ENCODE measurements at places on chromosomes 7 and 10.

DNA sequence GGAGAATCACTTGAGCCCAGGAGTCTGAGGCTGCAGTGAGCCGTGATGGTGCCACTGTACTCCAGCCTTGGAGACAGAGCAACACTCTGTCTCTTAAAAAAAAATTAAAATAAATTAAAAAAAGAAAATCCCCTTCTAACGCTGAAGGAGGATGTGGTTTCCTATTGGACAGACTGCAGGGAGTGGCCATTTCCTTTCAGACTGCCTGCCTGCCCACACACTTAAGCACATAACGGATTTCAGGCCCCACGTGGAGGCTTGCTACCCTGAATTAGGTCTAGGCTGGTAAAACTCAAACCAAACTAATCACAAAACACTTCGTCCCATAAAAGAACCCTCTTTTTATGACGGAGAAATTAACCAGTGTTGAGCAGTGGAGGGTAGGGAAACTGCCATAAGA lies 34.0 kb downstream of the GATA3 start:
- no peak for DNase-seq

DNA sequence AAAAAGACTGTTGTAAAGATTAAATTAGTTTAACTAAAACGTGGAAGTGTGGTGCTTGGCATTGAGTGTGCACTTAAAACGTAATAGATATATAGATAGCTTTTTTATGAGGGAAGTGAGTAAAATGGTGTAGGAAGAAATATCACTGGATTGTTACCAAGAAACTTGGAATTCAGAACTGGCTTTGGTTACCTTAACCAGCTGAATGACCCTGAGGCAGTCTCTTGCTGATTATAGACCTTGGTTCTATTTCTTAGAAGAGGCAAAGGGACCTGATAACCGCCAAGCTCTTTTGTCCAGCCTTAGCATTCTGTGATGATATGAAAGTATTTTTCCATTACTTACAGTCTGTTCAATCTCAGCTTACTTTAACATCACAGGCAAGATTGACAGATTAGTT lies 3.8 kb downstream of the REEP3 start:
- no peak for DNase-seq

GRCh38 chr10:131560166-131560565 lies 248.6 kb upstream of the TCERG1L start:
- no peak for DNase-seq

DNA sequence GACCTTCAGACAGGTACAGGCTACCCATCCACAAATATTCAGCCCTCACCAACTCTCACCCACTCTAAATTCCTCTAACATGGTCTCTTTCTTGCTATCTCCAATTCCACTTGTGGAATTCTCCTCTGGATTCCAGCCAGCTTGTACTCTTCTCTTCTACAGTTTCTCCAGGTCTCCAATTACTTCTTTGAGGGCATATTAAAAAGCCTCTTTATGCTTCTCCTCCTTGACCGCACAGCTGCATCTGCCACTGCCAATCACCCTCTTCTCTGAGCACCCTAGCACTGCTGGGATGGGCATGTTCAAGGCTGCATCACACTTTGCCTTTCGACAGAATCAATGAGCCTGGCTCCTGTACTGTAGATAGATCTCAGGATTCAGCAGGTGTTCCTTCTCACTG lies 101.5 kb upstream of the ANKRD1 start:
- no peak for DNase-seq

- no peak for DNase-seq
Measured at GRCh38 chr7:157444011-157444842, 107.4 kb downstream of the DNAJB6 start.

DNA sequence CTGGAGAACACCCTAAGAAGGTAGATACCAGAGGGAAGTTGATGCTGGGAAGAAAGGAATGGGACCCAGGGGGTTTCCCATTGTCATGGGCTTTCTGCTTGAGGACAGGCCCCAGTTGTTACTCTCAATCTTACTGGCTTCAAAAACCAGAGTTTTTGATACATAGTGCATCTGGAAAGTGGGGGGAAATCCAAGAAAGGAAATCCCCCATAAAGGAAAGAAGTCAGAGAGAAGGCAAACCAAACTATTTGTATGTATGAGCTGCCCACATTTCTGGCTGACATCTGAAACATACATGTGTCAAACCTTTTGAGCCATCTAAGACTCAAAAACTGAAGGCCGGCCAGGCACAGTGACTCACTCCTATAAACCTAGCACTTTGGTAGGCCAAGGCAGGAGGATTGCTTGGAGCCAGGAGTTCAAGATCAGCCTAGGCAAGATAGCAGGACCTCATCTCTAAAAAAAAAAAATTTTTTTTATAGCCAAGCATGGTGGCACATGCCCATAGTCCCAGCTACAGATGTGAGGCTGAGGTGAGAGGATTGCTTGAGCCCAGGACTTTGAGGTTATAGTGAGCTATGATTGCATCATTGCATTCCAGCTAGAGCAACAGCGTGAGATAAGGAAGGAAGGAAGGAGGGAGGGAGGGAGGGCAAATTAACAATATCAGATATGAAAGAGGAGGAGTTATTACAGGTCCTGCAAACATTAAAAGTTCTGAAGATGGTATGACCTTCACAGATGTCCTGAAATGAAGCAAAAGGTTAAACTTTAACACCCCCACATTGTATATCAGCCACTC lies 6.7 kb upstream of the COA1 start:
- peak; percentile 15 for DNase-seq

DNA sequence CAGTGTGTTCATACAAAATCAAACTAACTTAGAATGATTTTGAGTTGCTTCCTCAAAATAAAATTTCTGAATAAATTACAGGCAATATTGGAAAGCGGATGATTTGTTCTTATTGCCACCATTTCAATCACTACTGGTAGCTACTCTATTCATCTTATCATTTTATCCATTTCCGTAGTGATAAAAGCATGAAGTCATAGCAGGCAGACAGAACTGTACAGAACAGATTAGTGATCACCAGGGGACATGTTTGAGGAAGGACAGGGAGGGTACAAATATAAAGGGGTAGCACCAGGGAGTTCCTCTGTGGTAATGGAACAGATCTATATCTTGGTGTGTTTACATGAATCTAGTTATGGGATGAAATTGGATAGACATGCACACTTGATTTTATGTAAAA lies 138.5 kb downstream of the WNT2 start:
- no peak for DNase-seq

DNA sequence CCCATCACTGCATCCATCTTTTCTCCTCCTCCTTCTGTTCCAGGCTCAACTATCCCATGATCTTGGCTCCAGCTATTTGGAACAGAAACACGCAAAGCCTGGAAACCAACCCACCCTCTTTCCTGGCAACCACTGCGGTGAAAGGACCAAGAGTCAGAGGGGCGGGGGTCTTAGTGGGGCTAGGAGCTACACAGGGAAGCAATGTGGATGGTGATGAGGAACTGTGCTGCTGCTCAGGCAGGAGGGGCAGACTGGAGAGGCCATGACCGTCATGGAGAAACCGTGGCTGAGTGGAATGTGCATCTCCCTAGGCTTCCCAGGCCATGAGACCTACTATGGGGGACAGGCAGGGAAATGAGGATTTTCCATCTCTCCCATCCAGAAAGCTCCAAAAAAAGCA lies 25.6 kb downstream of the PLAC9 start:
- DNase-seq, result no peak

DNA sequence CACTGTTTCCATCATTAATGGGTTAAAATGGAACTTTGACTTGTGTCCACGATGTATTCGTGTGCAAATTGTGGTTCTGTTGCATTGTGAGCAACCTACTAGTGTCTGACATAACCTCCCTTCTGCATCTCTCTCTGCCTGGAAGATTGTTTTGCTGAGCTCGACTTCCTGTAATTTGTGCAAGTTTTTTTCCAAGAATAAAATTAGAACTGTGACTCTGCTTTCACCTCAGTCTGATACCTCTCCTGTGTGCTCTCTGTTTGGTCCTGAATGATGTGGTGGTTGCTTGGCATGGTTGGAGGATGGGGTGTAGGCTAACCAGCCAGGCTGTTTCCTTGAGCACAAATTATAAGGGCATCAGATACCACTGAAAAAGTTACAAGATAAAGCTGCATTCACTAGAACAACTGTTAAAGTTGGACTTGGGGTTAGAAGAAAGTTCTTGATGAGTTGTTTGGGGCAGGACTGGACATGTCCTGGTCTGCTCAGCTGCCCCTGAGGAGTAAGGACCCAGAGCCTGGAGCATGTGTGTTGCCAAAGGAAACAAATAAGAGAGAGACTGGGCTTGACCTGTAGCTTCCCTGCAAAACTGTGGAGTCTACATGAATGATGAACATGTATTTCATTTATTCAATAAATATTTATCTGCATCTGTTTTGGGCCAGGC lies 1.9 kb upstream of the VOPP1 start:
- DNase-seq, result no peak

GRCh38 chr7:158238616-158239289 lies 348.9 kb downstream of the PTPRN2 start:
- DNase-seq, result no peak

DNA sequence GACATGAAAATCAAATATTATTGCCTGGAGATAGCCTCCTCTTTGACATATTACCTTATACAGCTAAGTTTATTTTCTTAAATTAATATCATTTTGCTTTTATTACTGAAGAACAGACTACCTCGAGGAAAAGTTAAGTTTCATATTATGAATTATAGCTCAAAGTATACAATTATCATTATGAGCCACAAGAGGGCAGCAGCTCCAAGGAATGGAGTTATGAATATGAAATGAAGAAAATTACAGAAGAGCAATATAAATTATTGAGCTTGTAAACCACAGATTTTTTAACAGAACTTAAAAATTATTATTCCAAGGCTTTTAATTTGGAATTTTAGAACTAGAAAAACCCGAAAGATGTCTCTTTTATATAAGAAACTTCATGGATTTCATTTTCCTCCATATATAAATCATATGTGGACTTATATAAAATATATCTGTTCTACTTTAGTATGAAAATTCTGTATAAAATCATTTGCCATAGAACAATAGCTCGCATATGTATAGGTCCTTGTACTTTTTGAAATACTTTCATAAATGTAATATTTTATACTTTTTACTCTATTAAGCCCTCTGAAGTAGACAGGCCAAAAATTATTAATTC lies 40.1 kb downstream of the IQUB start:
- peak; percentile 29 for DNase-seq

- peak; percentile 34 for DNase-seq
Measured at GRCh38 chr10:60334991-60335390, 54.7 kb downstream of the ANK3 start.

DNA sequence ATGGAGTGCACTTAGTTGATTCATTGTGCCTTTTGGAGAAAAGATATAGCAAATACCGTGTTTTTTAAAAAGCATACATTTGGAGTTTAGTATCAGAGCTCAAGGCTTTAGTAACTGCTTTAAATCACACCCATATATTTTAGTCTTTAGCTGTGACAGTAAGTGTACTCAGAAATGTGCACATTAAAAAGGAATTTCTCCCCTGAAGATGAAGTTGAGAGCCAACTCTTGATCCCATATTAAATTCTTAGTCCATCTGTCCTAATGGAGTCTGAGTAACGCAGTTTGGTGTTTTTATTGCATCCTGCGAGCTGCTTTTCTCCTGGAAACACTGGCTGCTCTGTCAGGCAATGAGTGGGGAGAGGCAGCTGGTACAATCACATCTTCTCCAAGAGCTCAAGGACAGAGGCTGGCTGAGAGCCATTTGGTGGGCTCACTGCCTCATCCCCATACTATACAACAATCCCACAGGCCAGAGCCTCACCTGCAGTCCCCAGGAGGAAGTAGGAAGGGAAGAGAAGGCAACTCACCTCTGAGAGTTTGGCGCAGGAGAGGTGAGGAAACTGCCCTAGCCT lies 473.6 kb upstream of the C7orf33 start:
- no peak for DNase-seq

GRCh38 chr10:77939561-77940001 lies 13.0 kb upstream of the DLG5 start:
- peak; percentile 40 for DNase-seq

DNA sequence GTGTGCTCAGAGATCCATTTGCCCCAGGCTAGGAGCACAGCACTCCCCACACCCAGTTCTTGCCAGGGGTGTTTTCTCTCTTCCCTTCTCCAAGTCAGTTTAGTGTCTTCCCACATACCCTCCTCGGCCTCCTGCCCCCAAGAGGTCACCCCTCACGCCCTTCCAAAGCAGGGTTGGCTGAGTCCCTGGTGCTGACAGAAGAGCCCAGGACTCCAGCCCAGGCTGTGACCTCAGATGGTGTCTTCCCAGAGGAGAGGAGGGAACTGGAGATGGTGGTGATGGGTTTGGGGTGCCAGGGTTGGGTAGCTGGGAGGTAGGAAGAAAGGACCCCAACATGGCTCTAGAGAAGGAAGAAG lies 19.8 kb downstream of the ZNF775 start:
- no peak for DNase-seq

DNA sequence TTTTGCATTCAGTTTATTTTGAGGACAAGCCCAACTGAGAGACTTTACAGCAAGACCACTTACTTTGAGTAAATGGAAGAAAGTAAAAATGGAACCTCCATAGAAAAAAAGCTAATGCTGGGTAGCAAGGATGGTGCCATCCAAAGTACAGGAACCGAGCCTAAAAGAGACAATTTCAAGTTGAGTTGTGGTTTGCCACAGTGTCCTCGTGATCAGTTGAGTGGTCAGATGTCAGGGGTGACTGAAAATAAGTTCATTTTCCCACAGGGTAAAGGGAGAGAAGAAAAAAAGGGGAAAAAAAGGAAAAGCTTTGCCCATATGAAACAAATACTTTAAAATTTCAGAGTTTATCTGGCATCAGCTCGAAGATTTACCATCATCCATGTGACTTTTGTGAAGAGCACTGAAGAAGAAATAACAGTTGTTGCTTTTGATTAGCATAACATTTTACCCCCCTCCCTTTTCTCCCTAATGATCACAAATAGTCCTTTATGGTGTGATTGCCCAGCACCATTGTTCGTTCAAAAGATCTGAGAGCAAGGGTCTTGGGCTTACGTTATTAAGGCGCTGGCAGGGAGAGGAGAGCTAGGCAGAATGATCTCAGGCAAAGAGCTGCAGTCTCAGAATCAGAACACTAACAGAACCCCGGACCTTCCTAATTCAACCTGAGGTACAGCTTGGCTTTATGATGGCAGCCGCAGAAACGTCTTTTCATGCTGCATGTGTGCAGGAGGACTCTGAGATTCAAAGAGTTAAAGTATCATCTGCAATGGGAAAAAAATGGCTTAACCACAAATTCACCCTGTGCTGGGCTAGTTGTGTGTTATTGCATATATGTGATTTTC lies 338.1 kb downstream of the RNLS start:
- no peak for DNase-seq

DNA sequence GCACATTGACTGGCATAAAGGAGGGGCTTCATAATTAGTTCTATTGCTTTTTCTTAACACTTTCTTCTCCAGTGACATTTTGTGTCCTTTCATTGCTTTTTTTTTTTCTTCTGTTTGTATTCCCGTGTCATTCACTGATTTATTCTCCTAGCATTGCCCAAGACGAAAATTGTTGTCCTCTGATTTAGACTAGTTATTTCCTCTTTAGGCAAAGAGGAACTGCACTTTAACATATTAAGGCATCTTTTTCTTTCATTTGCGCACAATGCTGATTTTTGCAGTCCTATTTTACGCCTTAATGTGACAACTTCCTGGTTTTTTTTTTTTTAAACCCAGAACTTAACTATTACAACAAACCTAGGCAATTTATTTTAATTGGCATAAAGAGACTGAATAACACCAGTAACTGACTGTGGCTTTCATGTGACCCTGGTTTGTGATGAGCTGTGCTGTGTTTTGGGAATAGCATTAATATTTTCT lies 39.7 kb downstream of the ARID5B start:
- DNase-seq, result no peak

- DNase-seq, result no peak
Measured at GRCh38 chr10:79392506-79393176, 45.4 kb downstream of the PPIF start.

- DNase-seq, result no peak
Measured at GRCh38 chr10:78357141-78358063, 323.7 kb downstream of the RPS24 start.

- no peak for DNase-seq
Measured at GRCh38 chr10:28425422-28425821, 107.5 kb upstream of the WAC start.
